ENCODE measurements at places on chromosomes 7 and 10.

- DNase-seq, result peak; percentile 83
Measured at GRCh38 chr7:132472463-132473120, 103.7 kb downstream of the PLXNA4 start.

DNA sequence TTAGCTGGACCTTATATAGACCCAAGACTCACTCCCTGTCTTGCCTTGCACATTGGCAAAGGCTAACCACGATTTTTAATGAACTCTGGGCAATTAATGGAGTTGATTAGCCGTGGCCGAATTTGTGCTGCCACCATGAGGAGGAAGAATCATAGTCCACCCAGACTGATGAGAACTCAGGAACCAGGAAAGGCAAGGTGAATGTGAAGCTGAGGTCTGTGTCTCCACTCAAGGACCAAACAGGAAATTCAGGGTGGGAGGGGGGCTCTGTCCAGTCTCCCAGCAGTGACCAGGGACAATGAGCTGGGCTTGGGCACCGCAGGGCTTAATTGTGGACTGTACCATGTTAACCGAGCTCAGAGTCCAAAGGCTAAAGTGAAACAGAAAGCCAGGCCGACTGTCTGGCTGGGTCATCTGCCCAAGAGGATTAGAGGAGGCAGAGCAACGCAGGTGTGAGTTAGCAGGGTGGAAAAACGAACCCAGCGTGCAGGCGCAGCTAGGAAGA, 127.0 kb upstream of the JCAD start:
- peak; percentile 12 for DNase-seq

GRCh38 chr7:133024596-133024995, 57.3 kb downstream of the CHCHD3 start:
- DNase-seq, result no peak

- no peak for DNase-seq
Measured at GRCh38 chr10:45468079-45468478, 94.1 kb downstream of the ALOX5 start.

GRCh38 chr10:91593366-91593765, 39.5 kb downstream of the PPP1R3C start:
- DNase-seq, result no peak

DNA sequence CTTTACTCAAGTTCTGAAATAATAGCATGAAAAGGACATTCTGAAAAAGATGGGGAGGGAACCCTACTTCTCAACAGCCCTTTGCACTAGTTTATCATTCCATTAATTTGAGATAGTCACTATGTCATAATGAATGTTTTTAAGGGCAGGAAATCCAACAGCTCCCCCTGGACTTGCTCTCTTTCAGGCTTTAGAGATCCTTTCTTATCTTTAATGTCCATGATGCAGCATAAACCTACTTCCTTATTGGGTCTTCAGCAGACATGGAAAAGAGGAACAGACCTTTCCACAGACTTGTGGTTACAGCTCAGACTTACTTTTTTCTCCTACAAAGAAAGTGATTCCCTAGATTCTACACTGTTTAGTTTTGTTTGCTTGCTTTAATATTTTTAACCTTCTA, 87.3 kb downstream of the IDE start:
- no peak for DNase-seq
